Tibial nerve (tissue), 4 donors: ENCODE measurements at places on chromosomes 7 and 10.

DNA sequence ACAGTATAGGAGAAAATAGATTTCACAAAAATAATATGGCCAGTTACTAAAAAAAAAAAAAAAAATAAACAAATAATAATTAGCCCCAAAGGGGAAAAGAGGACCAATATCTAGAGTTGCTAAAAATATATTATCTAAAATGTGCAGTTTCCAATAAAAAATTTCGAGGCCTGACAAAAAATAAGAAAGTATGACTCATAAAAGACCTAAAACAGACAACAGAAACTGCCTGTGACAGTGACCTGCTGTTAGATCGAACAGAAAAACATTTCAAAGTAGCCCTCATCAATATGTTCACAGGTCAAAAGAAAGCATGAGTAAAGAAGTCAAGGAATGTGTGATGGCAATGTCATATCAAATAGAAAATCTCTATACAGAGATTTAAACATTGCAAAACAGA, 11.8 kb upstream of the TSPAN12 start:
- no peaks in the 10 kb centered on the region for H3K36me3 ChIP-seq
- no peak overlapping the region for H3K4me3 ChIP-seq
- H3K27ac ChIP-seq, result no peak overlapping the region
- H3K27me3 ChIP-seq, result no peaks in the 10 kb centered on the region
- no peak for DNase-seq
- H3K4me1 ChIP-seq, result no peaks in the 10 kb centered on the region

GRCh38 chr10:47383261-47384147, 589 bp downstream of the ZNF488 start:
- peaks cover 16% of the 10 kb centered on the region for H3K4me1 ChIP-seq
- no peak for DNase-seq
- peak overlapping the region; percentile 70 for H3K27ac ChIP-seq
- H3K27me3 ChIP-seq, result no peaks in the 10 kb centered on the region

- H3K4me3 ChIP-seq, result no peak overlapping the region
- H3K27me3 ChIP-seq, result no peaks in the 10 kb centered on the region
- H3K27ac ChIP-seq, result peak overlapping the region; percentile 69
- no peaks in the 10 kb centered on the region for H3K36me3 ChIP-seq
- peaks cover 15% of the 10 kb centered on the region for H3K4me1 ChIP-seq
Measured at GRCh38 chr10:5615316-5615715, 51.1 kb downstream of the ASB13 start.

- no peak overlapping the region for H3K4me3 ChIP-seq
- H3K27me3 ChIP-seq, result no peaks in the 10 kb centered on the region
- peaks cover 26% of the 10 kb centered on the region for H3K4me1 ChIP-seq
- no peak overlapping the region for H3K27ac ChIP-seq
- no peak for DNase-seq
- H3K36me3 ChIP-seq, result no peaks in the 10 kb centered on the region
Measured at GRCh38 chr10:78516756-78517155, 483.1 kb downstream of the RPS24 start.

- H3K4me3 ChIP-seq, result no peak overlapping the region
- H3K27ac ChIP-seq, result no peak overlapping the region
- no peaks in the 10 kb centered on the region for H3K4me1 ChIP-seq
- DNase-seq, result no peak
- no peaks in the 10 kb centered on the region for H3K36me3 ChIP-seq
Measured at GRCh38 chr7:68429411-68430117, 1168.7 kb upstream of the AUTS2 start.

- no peaks in the 10 kb centered on the region for H3K4me1 ChIP-seq
- no peaks in the 10 kb centered on the region for H3K36me3 ChIP-seq
- H3K4me3 ChIP-seq, result no peak overlapping the region
- no peak overlapping the region for H3K27ac ChIP-seq
- no peaks in the 10 kb centered on the region for H3K27me3 ChIP-seq
Measured at GRCh38 chr10:76114581-76115001, 683.2 kb downstream of the LRMDA start.

DNA sequence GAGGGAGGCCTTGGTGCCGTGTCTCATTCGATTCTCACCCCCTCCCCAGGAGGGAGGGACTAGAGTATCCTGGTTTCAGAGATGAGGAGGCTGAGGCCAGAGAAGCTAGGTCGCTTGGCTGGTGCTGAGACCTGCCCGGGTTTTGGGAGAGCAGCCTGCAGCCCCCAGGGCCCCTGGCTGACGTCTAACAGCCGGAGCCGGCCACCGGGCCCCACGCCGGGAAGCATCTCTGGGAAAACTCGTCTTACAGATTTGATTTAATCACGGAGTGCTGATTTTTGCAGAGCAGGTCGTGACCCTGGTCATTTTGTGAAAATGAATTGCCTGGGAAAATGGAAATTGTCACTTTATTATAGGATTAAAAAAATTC, 97.5 kb downstream of the MICALL2 start:
- no peaks in the 10 kb centered on the region for H3K36me3 ChIP-seq
- no peak overlapping the region for H3K27ac ChIP-seq
- peaks cover 38% of the 10 kb centered on the region for H3K27me3 ChIP-seq
- DNase-seq, result no peak
- no peak overlapping the region for H3K4me3 ChIP-seq

GRCh38 chr7:45888993-45889366, 692 bp downstream of the IGFBP1 start:
- peaks cover 52% of the 10 kb centered on the region for H3K27me3 ChIP-seq
- no peaks in the 10 kb centered on the region for H3K4me1 ChIP-seq
- no peak for DNase-seq
- no peak overlapping the region for H3K27ac ChIP-seq
- no peak overlapping the region for H3K4me3 ChIP-seq
- no peaks in the 10 kb centered on the region for H3K36me3 ChIP-seq

DNA sequence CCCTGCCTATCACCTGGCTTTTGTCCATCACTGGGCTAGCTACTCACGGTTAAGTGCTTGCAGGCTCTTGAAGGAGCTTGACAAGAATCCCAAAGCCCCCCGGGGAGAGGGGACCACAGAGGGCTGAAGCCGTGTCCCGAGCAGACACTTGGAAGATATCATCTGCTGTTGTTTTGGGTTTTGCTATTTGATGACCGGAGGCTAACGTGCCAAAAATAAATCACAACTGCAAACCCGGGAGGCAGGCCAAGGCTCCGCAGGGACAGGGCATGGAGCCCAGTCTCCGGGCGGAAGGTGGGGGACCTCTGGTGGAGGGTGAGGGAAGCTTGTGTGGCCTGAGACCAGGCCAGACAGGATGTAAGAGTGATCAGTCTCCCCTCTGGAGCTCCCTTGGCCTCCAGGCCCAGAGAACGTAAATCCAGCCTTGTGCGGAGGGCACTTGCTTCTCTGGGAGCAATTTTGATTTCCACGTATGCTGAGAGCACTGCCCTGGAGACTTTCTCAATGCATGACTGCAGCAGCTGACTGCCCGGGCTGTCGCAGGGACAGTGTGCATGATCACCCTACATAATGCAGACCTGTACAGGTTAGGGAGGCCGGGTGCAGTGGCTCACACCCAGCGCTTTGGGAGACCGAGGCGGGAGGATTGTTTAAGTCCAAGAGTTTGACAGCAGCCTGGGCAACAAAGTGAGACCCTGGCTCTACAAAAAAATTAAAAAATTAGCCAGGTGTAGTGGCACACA, at the start of gene PHKG1:
Gene PHKG1, minus strand, starts transcription at position 164 of the 743 bp plus-strand sequence. CDS start 4,011 bp downstream, outside the sequence.
- peaks cover 37% of the 10 kb centered on the region for H3K36me3 ChIP-seq
- peaks cover 16% of the 10 kb centered on the region for H3K4me1 ChIP-seq
- H3K27ac ChIP-seq, result peak within 1 kb of the TSS; percentile 48
